ENCODE measurements at places on chromosomes 2 and 18.

DNA sequence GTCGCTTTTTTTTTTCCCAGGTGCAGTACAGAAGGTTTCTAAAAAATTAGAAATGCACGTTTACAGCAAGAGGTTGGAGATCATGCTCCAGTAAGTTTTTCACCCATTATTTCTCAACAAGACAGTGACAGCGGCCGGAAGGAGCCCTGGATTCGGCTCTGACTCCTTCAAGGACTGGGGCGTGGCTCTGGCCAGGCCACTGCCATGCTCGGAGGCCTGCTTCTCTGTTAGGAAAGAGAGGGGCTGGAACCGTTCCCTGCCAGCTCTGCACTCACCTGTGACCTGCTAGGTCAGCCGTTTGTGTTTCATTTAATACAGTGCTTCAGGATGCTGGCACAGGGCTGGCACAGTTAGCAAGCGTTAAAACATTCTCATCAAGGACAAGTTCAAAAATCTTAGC is 6.7 kb upstream of the IAH1 start:
- DNase-seq, result no peak

GRCh38 chr2:216936954-216937357 is 77.1 kb upstream of the TNP1 start:
- DNase-seq, result no peak

DNA sequence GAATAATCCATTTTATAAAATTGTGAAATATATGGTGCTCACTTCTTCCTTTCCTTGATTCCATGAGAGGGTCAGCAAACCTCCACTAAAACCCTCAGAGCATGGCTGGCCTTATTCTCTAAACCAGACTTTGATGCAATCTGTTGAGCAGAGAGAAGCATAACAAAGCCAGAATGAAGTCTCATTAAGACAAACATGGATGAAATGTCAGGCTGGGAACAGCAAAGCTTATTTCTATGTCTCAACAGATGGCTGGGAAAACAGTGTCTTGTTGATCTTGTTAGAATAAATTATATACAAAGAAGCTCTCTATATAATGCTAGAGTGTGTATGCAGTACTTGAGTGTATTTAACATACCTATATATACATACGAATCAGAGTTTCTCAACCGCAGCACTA is 227.1 kb upstream of the LYPD1 start:
- DNase-seq, result no peak

GRCh38 chr2:205138735-205139134 is 543.6 kb upstream of the NRP2 start:
- no peak for DNase-seq

DNA sequence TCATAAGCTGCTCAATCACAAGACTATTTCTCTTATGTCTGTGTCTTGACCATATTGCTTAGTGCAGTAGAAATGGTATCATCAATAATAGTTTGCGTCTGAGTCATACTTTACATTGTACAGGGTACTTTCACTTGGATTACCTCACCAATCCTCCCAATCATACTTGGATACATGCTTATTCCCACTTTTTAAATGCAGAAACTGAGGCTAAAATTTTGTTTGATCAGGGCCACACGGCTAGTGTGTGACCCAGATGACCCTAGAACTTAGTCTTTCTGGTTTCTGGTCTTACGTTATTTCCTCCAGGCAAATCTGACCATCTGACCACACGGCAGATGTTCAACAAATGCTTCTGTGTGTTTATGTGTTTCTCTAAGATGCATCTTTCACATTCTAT is 23.8 kb upstream of the CCL20 start:
- no peak for DNase-seq

DNA sequence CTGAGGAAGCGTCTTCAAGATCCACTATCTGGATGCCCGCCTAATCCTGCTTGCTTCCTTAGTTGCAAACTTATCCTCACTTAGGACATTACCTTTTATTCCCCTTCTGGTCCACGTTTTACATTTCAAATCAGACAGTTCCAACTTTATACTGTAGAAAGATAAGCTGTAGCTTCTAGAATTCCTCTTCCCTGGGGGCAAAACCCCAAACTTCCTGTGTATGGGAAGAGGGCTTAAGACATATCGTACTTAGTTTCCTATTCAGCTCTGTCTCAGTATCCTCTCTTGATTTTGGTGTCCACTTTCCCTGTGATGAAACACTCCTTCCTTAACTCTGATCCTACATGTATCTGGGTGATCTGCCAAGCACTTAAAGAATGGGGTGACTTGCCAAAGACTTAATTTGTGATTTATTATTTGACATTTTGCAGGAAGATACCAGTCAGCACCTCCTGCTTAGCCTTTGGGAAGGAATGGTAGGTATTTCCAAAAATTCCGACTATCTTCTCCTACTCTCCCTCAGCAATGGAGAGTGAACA is 245.2 kb downstream of the CDCA7 start:
- no peak for DNase-seq

DNA sequence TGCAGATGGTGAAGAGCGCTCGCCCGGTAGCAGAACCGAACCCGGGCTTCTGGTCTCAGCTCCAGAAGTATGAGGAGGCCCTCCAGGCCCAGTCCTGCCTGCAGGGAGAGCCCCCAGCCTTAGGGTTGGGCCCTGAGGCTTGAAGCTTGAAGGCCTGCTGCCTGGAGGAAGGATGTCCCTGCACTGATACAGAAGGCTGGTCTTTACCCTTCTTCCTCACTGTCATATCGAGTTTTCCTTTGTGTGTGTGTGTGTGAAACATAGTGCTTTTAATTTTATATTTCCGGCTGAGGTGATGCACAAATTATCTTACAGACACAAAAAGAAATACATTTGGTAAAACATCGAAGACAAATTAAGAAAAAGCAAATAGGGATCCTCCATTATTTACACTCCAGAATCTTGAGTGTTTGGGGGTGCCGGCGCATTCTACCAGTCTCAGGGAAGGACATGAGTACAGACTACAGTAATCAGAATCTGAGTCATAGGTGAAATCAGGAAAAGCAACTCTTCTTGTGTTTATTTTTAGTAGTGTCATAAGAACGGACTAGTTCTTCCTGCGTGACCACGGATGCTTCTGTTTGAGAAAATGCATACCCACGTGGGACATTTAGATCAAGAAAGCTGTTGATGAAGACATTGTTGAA is 1.3 kb downstream of the DUSP28 start:
- DNase-seq, result no peak

DNA sequence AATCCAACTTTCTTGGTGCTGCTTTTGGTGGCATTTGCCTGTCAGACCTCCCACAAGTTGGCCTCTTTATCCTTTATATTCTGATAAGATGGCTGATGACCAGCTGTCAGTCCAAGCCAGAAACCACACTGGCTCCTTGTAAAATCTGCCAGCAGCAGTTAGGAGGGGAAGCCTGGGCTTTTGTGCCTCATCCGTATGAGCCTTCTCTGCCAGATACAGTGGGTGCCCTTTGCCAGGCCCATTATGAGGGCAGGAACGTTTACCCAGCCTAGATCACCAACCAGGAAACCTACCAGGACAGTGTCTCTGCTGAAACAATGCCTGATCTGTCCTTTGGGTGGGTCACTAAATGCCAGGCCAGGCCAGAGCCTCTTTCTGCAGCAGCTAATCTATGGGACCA is 202.9 kb upstream of the SP5 start:
- no peak for DNase-seq

- no peak for DNase-seq
These were observed 62.8 kb upstream of the SP3 start for GRCh38 chr2:174027956-174028355.

GRCh38 chr2:221689140-221689539 is 117.0 kb upstream of the EPHA4 start:
- no peak for DNase-seq

GRCh38 chr2:159091976-159092375 is 123.5 kb downstream of the TANC1 start:
- no peak for DNase-seq

DNA sequence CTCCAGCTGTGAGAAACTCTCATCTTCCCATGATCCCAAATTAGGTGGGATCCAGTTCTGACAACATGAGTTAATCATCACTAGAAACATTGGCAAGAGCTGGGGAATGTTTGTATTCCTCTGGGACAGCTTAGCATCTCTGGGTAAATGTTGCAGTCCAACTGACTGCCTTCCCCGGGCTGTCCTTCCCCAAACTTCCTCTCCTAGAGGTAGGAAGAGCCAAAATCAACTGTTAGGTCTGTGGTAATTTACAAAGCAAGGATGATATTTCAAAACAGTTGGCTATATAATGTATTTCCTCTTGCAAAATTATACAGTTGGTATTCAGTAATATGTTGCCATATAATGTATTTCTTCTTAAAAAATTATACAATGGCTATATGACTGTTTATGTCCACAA is 148.5 kb downstream of the MGAT5 start:
- no peak for DNase-seq

DNA sequence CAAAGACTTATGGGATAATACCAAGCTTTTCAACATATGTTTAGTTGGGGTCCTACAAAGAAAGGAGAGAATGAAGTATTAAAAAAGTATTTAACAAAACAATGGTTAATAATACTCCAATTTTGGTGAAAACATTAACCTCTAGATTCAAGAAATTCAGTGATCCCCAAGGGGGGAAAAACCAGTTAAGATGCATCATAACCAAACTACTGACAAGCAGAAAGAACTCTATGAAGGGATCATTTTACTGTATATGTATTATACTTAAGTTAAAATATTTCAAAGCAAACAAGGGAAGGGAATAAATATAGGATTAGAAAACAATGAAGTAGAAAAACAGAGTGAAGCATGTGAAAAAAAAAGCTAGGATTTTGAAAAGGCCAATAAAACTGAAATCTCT is 8.7 kb downstream of the CNRIP1 start:
- no peak for DNase-seq

GRCh38 chr2:176763851-176764404 is 448.7 kb upstream of the HNRNPA3 start:
- no peak for DNase-seq

GRCh38 chr2:190837952-190838361 is 42.7 kb upstream of the GLS start:
- no peak for DNase-seq

DNA sequence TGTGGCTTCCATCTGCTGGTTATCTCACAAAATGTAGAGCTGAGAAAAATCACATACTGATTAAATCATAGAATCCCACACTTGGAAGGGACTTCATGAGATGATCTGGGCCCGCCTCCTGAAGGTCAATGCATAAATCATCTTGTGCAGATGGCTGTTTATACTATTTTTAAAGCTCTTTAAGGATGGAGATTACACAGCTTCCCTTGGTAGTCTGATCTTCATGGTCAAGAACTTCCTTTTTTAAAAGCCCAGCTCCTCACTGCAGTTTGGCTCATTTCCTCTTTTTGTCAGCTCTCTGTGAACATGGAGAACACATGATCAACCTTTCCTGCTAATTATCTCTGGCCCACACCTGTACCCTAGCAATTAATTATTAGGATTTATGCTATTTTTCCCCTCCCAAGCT is 25.9 kb downstream of the GCG start:
- DNase-seq, result no peak

DNA sequence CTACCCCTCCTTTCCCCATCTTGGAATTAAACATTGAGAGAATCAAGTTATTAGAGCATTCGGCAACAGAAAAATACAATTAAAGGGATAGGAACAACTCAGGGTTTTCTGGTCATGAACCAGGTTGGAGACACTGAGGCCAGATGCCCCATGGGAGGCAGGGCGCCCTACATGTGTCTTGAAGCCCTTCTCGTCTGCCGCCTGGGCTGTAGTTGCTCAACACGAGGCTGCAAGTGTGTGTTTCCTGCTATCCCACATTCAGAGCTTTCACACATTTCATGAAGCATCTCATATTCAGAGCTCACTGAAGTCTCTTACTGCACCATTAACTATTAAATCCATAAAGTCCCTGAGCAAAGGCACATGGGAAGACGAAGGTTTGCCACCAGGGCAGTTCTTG is 28.8 kb downstream of the TTC39C start:
- DNase-seq, result no peak

DNA sequence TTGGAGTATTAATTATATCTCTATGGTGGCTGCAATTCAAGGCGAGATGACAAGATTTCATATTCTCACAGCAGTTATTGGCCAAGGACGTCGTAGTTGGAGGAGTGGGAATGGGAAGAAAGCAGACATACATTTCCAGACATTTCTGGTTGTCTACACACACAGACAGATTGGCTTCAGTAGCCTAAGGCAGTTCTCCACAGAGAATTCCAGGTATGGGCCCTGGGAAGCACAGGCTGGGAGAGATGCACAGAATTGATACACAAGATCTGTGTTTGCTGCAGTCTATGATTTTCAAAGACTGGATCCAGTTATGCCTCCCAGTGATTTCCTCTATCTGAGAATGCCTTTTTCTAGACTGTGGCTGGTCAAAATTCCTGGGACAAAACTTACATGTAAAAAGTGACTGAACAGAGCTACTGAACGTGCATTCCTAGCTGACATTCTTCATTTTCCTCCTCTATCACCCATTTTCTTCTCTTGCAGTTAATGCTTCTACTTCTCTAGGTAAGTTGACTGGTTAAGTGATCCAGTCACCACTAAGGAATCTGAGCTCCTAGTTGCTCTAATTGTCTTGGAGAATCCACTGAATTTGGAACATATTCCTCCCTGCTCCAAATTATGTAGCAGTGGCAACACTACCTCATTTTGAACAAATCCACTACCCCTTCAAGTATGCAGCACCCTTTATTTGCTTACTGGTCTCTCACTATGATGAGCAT is 386.7 kb upstream of the CDH7 start:
- no peak for DNase-seq

DNA sequence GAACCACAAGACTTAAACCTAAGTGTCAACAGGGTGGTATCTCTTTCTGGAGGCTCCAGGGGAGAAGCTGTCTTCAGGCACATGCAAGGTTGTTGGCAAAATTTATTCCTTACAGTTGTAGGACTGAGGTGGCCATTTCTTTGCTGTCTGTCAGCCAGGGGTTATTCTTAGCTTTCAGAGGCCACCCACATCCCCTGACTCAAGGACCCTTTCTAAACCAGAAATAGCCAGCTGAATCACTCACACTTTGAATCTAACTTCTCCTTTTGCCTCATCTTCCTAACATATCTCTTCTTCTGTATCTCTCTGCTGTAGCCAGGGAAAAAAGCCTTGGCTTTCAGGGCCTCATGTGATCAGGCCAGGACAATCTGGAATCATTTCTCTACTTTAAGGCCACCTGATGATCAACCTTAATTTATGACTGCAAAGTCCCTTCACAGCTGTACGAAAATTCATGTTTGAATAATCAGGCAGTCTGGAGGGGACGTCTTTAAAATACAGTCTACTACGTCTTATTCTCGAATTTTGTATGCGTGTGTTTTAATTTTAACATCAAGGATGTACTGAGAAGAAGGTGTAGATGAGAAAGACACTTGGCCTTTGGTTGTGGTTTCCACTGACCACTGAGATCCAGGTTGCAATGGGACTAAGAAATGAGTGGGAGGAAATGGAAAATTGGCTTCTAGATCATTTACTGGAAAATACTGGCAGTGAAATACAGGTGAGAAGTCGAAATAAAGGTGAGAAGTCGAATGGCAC is 90.4 kb downstream of the DOCK10 start:
- DNase-seq, result no peak

DNA sequence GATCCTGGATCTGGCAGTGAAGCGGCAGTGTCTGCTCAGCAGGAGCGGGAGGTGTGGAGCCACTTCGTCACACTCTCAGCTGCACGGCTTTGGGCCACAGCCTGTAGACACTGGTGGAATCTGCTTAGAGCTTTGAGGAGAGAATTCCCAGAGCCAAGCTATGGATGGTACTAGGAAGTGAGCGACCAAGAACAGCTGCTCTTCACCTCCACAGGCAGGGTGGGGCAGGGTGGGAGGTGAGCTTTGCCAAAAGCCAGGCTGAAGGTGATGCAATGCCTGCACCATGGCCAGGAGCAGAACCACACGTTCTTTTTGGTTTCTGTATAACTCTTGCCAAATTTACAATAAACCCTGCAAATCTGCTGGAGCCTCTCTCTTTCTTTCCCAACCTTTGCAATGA is 226.1 kb downstream of the ANKRD30B start:
- DNase-seq, result no peak

Measured in activated CD4-positive, alpha-beta T cell treated with anti-CD3 and anti-CD28 coated beads, Interleukin-2, amount 50 U/mL, for 24 hours (primary cell).